ENCODE measurements at places on chromosomes 6 and 20.

- DNase-seq, result no peak
Measured at GRCh38 chr20:2967841-2968240, 75.6 kb upstream of the GNRH2 start.

- no peak for DNase-seq
Measured at GRCh38 chr6:126447367-126447766, 107.5 kb downstream of the CENPW start.

DNA sequence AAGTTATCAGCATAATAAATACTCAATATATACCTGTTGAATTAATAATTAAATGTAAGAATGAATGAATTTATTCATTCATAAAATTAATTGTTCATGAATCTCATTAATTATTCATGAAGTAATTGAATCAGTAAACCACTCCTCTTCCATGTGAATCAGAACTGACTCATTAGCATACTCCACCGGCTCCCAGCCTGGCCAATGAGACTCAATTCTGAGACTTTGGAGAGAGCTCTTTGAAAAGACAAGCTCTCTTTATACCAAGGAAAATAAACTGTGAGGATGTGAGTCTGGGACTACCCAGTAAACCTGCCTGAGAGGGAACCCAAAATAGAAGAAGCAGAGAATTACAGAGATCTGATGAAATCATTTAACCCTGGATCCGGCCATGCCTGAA is 8.4 kb upstream of the SLC2A10 start:
- DNase-seq, result no peak

GRCh38 chr6:43645613-43645964 is 753 bp downstream of the RSPH9 start:
- DNase-seq, result no peak

- DNase-seq, result no peak
Measured at GRCh38 chr6:17178754-17179529, 77.1 kb downstream of the STMND1 start.

DNA sequence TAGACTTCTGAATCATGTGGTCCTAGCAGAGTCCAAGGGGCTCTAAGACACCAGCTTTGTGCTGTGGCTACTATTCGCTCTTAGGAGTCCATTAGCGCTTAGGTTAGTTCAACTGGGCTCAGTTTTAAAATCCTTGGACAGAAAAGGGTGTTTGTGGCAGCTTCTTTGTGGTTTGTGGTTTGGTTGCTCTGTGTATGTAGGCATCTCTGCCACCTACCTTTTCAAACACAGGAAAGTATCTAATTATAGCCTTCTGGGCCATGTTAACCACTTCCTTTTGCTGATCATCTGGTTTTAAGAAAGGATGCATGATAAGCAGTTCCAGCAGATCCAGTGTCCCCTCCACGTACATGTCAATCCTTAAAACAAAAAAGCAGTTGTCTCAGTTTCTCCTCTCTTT is 10.8 kb downstream of the GSTA4 start:
- no peak for DNase-seq

DNA sequence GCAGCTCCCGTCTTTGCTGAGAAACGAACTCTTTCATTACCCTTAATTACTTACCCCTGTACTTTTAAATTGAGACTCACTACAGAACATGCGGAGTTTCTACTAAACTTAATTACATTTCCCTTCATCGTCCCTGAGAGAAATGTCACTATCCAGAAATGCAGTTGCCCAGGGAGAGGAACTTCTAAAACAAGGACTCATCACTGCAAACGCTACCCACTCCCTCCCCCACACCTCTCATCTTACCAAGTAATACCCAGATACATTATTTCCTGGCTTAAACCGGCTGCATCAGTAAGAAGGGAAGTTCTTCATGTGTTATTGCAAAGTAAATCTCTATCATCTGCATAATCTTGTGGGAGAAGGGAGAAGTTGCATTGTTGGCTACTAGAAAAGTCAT is 138.3 kb downstream of the IPCEF1 start:
- DNase-seq, result no peak

- DNase-seq, result no peak
Measured at GRCh38 chr6:152554851-152555250, 82.3 kb downstream of the SYNE1 start.

GRCh38 chr6:85620308-85620707 is 22.4 kb downstream of the SYNCRIP start:
- DNase-seq, result no peak

DNA sequence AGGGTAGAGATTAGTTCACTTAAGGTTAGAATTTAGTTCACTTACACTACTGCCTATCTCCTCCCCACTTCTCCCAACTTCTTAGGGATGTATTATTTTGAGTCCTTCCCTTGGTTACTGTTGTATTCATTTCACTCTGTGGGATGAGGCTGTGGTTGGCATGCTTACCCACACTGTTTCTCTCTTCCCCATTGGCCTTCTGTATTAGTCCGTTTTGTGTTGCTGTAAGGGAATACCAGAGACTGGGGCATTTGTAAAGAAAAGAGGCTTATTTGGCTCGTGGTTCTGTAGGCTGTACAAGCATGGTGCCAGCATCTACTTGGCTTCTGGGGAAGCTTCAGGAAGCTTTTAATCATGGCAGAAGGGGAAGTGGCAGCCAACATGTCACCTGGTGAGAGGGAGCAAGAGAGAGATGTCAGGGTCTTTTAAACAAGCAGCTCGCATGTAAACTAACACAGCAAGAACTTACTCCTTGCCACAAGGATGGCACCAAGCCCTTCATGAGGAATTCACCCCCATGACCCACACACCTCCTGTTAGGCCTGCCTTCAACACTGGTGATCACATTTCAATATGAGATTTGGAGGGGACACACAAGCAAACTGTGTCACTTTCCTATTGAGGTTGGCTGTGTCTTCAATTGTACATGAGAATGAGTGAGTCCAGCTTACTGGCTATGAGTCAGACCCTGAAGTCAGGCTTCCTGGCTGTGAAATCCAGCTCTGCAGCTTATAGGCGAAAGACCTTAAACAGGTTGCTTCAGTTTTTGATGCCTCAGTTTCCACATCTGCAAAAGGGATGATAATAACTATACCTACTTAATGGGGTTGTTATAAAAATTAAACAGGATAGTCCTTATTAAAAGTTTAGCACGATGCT is 53.3 kb downstream of the SYNDIG1 start:
- DNase-seq, result no peak

DNA sequence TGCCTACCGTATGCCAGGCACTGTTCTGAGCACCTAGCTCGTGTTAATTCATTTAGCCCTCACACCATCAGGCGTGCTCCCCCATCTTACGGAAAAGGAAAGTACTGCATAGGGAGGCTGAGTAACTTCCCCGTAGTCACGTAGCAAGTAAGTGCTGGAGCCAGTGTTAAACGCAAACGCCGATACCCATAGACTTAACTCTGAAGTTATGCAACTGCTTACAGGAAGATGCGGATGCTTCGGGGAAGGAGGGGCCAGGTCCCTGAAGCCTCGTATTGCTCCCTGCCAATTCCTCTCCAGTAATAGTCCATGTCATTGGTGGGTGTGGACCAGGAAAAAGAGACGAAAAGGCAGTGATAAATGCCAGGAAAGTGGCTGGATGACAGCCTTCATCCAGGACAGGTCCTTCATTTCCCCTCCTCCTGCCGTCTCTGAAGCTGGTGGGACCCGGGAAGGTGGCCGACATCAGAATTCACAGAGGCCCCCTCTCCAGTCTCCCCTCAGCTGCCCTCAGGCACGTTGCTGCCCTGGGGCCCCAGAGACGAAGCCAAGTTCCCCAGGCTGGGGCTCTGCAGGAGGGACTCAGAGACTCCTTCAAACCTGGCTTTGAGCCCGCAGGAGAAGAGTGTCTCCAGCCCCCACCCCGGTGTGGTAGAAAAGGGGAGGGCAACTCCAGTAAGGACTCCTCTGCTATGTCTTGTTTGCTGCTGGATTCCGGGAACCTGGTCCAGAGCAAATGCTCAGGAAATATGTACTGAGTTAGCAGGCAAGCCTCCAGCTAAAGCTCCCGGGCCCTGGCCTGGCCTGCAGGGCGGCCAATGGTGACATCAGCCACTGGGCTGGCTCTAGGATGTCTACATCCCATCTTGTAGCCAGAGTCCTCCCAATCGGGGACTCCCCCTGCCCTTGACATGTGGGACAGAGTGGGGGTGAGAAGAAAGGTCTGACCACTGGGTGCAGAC is 37.8 kb downstream of the RAB44 start:
- DNase-seq, result no peak

DNA sequence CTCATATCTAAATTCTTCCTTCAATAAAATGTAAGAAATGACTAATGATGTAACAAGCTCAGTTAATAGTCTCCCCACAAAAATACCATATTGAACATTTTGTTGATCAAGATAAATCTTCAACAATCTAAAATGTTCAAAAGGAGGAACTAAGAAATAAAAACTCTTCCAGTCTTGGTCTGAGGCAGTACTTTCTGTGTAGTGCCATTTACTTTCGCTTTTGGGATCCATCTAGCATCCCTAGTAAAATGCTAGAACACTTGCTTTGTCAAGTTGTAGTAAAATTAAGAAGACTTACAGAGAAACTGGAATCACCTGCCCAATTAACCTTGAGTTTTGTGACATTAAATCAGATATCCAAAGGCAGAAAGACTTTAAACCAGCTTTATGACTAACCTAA is 246.4 kb downstream of the KHDRBS2 start:
- DNase-seq, result no peak

DNA sequence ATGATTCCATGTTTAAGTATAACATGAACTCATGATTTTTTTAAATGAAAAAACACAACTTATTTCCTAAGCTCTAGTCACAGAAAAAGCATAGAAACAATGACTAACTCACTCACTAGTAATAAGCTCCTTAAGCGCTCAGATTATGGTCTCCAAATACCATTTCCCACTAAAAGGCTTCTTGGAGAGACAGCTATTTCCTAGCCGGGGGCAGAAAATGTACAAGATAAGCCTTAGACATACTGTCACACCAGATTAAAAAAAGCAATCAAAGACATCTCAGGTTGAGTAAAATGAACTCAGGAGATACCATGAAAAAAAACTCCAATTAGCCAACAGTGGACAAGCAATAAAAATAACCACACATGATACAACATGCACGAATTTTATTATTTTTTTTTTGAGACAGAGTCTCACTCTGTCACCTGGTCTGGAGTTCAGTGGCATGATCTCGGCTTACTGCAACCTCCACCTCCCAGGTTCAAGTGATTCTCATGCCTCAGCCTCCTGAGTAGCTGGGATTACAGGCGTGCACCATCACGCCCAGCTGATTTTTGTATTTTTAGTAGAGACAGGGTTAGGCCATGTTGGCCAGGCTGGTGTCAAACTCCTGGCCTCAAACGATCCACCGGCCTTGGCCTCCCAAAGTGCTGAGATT is 14.9 kb downstream of the SRPK1 start:
- no peak for DNase-seq

GRCh38 chr6:170019818-170020583 is 268.6 kb downstream of the ERMARD start:
- no peak for DNase-seq

DNA sequence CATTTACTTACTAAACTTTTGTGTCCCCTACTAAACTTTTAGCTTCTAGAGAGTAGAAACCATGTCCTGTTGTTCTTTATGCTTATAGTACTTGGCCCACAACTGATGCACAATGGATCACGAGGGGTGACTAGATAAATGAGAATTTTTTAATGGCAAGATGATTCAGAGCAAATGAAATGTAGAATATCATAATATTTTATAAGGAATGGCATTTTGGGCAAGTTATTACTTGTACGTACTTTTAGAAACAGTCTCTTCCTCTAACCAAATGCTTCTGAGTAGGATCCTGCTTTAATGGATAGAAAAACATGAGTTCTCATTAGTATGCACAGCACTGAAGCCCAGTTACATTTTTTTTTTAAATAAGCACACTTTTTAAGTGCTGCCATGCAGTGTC is 336.3 kb downstream of the NRN1 start:
- no peak for DNase-seq

GRCh38 chr20:48459722-48460395 is 367.9 kb downstream of the PREX1 start:
- no peak for DNase-seq

DNA sequence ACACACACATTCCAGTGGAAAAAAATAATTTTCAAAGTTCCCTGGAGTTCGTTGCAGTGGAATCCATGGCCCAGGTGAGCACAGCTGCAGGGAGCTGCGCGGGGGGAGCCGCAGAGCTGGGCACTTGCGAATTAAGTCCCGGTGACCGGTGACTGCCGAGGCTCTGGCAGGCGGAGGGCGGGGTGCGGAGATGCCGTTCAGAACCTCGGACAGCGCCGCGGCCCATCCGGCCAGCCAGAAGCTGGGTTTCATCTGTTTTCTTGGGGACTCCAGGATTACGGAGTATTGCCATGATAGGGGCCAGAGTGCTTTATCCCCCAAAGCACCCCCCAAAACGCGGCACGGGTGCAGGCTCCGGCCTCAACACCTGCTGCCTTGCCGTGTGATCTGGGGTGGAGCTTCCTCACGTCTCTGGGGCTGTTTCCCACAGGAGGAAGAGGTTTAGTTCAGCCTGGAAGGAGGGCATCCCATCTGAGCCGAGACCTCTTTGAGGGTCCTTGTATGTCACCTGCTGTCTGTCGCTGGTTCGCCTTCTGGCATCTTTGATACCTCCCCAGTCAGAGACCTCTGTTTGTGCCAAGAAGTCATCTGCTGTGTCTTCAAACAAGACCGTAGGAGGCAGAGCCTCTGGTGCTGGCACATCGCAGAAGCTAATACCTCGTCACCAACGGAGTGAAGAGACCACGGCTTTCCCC is 99.4 kb downstream of the YTHDF1 start:
- DNase-seq, result no peak

- DNase-seq, result no peak
Measured at GRCh38 chr6:11230158-11231107, 2.0 kb downstream of the NEDD9 start.

GRCh38 chr20:46549188-46549972 is 1.1 kb downstream of the OCSTAMP start:
- DNase-seq, result no peak

GRCh38 chr20:41533537-41534136 is 84.5 kb downstream of the CHD6 start:
- DNase-seq, result no peak

DNA sequence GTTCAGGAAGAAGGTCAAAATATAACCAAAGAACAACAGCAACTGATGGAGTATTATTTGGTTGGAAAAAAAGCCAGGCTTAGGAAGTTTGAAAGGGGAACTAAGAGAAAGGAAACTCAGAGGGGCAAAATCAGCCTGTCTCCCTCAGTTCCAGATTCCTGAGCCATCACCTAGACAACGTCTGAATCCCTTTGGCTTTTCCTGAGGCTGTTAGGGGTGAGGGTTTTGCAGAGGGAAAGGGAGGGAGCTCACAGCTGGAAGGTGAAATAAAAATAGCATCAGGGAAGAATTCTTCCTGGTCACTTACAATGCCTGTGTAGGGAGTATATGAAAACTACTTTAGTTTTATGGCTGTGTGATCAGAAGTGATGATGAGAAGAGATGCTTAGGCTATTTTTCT is 100.5 kb downstream of the SOBP start:
- no peak for DNase-seq
